ENCODE measurements at places on chromosomes 3 and 15. TPM values are rescaled to one million over a fixed set of nuclear protein-coding genes. Genes with fewer than 3 reads are reported as not detected.

Gene FGF12
- total RNA-seq: 2.3 TPM

Gene ASB7
- 7.6 TPM for total RNA-seq

Gene GNAT1
- not detected for total RNA-seq

Gene INSYN1
- 3.6 TPM for total RNA-seq

GRCh38 chr15:69194025-69194827 is 33.8 kb downstream of the GLCE start:
- no peak overlapping the region for H3K4me3 ChIP-seq
- peak overlapping the region; percentile 55 for H3K27ac ChIP-seq
- H3K27me3 ChIP-seq: no peaks in the 10 kb centered on the region
- H3K4me1 ChIP-seq: peaks cover 25% of the 10 kb centered on the region

DNA sequence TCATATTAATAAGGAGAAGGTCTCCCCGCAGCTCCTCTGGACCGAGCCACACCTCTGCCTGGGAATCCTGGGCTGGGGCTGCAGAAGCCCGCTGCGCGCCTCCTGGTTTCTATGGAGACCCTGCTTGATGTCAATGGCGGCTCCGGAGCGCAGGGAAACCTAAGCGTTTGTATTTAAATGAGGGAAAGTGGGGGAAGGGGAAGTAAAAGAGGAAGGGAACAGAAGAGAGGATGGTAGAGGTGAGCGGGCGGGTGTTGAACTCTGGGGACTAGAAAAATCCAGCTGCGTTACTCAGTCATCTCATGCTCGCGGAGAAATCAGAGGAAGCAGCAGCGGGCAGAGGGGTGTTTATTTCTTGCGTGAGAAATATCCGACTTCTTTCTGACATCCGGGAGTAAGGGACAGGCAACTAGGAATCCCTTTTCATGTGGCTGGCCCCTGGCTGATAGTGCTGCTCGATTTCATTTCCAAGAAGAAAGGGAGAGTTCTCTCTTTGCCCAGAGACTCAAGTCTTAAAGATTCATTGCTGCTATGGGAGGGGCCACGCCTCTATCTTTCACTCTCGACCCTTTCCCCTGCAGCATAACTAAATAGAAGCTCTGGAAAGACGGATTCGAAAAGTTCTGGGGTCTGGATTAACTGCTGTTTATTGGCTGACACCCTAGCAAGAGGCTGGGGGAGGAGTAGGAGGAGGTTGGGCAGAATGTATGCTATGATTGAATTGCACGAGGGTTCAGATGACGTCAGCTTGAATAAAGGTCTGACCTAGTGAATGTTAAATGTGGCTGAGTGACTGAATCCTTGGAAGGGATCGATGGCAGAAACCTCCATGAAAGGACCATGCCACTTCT is 110.5 kb upstream of the GAP43 start:
- peaks cover 15% of the 10 kb centered on the region for H3K4me1 ChIP-seq
- no peaks in the 10 kb centered on the region for H3K36me3 ChIP-seq
- peak overlapping the region; percentile 3 for H3K4me3 ChIP-seq
- H3K27ac ChIP-seq: no peak overlapping the region
- H3K27me3 ChIP-seq: no peaks in the 10 kb centered on the region

- no peak for DNase-seq
- H3K4me3 ChIP-seq: no peak overlapping the region
- H3K27me3 ChIP-seq: no peaks in the 10 kb centered on the region
- H3K36me3 ChIP-seq: no peaks in the 10 kb centered on the region
- no peak overlapping the region for H3K27ac ChIP-seq
Observed at GRCh38 chr3:71662056-71662455, 63.1 kb downstream of the EIF4E3 start.

DNA sequence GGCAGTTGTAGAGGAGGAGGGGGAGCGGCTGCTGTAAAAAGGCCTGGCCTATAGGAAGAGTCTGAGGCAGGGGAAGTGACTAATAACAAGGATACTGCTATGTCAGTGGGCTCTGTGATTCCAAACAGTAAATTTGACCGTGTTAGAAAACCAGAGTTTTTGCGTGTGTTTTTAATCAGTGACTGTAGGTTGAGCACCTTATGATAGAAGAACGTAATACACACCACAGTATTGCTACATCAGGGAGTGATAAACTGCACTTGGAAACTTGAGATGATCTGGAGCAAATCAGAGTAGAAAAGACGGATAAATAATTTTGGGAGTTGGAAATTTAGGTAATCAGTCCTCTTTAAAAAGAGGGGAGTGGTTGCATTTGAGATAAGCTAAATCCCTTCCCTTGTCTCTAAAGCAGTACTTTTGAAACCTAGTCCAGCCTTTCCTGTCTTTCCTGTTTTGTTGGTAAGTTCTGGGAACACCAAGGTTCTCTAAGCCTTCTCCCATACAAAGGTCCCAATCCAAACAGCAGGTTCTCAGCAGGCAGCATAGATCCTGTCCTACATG is 130.5 kb upstream of the NR2E3 start:
- no peaks in the 10 kb centered on the region for H3K4me1 ChIP-seq
- H3K27me3 ChIP-seq: no peaks in the 10 kb centered on the region
- H3K36me3 ChIP-seq: no peaks in the 10 kb centered on the region
- H3K4me3 ChIP-seq: no peak overlapping the region
- DNase-seq: no peak
- no peak overlapping the region for H3K27ac ChIP-seq

DNA sequence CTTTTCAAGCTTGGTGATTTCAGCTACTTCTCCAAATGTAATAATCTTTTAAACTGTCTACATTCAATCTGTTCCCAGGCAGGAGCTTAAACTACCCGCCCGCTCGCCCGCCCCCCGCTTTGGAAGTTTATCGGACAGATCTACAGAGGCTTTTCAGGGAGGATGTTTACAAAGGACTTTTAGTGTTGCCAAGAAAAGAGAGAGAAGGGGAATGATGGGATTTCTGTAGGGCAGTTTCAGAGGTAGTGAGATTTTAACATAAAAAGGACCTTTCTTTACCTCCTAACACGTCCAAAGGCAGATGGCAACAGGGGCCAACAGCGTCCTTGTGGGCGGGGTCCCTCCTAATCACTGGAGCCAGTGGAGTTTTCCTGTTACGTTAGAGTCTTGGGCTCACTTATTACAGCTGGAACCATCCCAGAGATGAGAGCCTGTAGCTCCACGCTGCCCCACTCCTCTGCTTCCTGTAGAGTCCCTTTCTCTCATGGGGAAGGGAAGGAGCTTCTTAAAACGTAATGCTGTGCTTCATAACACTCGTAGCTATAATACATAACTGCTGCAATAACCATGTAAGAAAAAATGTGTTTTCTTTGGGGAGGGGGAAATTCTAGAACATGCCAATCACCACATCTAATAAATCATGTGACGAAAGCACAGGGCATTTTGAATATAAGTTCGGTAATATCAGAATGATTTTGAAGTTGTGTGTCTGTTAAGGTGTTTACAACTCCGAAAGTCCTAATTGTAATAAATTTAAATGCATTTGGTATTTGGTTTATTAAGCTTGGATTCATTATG is 30.9 kb downstream of the HES1 start:
- no peak for DNase-seq
- H3K4me3 ChIP-seq: no peak overlapping the region
- H3K27me3 ChIP-seq: no peaks in the 10 kb centered on the region
- no peaks in the 10 kb centered on the region for H3K36me3 ChIP-seq
- H3K27ac ChIP-seq: peak overlapping the region; percentile 4

- no peak overlapping the region for H3K4me3 ChIP-seq
- DNase-seq: no peak
- H3K36me3 ChIP-seq: no peaks in the 10 kb centered on the region
- H3K27me3 ChIP-seq: no peaks in the 10 kb centered on the region
- no peak overlapping the region for H3K27ac ChIP-seq
- H3K4me1 ChIP-seq: peaks cover 83% of the 10 kb centered on the region
Observed at GRCh38 chr3:66465587-66465986, 35.2 kb downstream of the LRIG1 start.

GRCh38 chr3:181103605-181104004 is 114.1 kb upstream of the DNAJC19 start:
- H3K4me1 ChIP-seq: no peaks in the 10 kb centered on the region
- no peak for DNase-seq
- no peak overlapping the region for H3K4me3 ChIP-seq

DNA sequence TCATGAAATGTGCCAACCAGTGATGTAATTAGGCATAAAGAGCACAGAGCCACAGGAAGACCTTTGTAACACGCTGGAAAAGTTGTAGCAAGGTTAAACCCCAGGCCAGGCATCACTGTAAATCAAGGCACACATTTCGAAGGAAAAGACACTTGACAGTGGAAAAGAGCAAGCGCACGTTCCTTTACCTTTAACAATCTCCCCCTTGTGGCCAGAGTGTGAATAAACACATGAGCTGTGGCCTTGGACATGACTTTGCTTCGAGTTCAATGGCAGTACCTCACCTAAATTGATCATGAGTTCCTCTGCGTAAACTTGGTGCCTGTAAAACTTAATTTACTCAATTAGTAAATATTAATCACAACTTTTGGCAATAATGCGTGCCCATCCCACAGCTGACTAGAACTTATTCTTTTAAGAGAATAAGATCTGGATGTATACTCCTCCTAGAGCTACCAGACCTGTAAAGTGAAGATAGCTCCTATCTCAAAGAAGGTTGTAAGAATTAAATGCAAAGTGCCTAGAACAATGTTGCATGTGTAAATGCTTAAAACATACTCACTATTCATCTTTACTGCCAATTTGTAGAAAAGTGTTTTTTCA is 757.0 kb upstream of the NECTIN3 start:
- no peaks in the 10 kb centered on the region for H3K27me3 ChIP-seq
- DNase-seq: peak; percentile 58
- no peaks in the 10 kb centered on the region for H3K4me1 ChIP-seq
- H3K27ac ChIP-seq: no peak overlapping the region

GRCh38 chr3:189572249-189572648 is 58.9 kb upstream of the TP63 start:
- no peaks in the 10 kb centered on the region for H3K27me3 ChIP-seq
- H3K27ac ChIP-seq: no peak overlapping the region
- DNase-seq: no peak
- H3K36me3 ChIP-seq: no peaks in the 10 kb centered on the region
- H3K4me1 ChIP-seq: no peaks in the 10 kb centered on the region

DNA sequence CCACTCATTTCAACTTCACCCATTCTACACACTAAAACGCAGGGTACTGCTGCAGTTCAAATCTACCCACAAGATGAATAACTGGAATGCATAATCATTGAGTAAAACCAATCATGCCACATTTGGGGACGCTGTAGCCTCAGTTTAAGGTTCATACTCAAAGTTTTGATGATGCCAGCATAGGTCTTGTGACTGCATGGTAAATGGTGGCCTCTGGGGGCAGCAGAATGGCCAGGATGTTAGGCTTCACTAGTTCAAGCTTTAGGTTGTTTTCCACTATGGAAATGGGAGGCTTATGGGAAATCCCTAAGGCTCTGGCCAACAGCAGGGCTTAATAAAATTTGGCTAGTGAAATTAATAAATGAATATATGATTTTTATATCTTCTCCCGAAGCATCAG is 104.3 kb upstream of the TSC22D2 start:
- no peak overlapping the region for H3K27ac ChIP-seq
- peaks cover 4% of the 10 kb centered on the region for H3K4me1 ChIP-seq
- H3K4me3 ChIP-seq: no peak overlapping the region
- H3K27me3 ChIP-seq: no peaks in the 10 kb centered on the region
- H3K36me3 ChIP-seq: no peaks in the 10 kb centered on the region
- DNase-seq: peak; percentile 73

- H3K27ac ChIP-seq: no peak overlapping the region
- no peaks in the 10 kb centered on the region for H3K27me3 ChIP-seq
- H3K4me3 ChIP-seq: no peak overlapping the region
- H3K36me3 ChIP-seq: no peaks in the 10 kb centered on the region
- DNase-seq: no peak
Observed at GRCh38 chr3:44969828-44970179, 6.2 kb downstream of the ZDHHC3 start.

GRCh38 chr3:182567700-182568099 is 225.6 kb upstream of the ATP11B start:
- no peaks in the 10 kb centered on the region for H3K36me3 ChIP-seq
- H3K4me3 ChIP-seq: no peak overlapping the region
- H3K27ac ChIP-seq: no peak overlapping the region

DNA sequence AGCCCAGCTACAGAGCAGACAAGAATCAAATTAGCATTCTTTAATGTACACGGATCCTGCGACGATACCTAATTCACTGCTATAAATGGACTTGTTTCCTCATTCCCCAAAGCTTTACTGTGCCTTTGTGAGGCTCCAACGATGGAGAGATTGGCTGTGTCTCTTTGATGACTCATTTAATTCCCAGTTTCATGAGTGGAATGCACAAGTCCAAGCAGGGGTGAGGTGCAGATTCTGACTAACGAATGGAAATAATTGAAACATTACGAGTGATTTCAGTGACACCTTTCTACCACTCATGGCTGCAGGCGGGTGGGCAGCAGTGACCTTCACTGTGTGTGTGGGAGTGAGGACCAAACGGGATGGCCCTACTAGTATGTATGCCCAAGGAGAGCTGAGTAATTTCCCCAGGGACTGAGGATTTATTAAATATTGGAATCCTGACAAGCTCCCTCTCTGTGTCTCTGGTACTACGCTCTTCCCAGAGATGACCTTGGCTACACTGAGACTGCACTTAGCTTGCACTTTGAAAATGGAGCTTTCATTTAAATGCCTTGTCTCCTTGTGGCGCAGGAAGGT is 156.7 kb downstream of the CACNA2D3 start:
- DNase-seq: no peak
- no peaks in the 10 kb centered on the region for H3K36me3 ChIP-seq
- no peak overlapping the region for H3K27ac ChIP-seq
- no peaks in the 10 kb centered on the region for H3K4me1 ChIP-seq

DNA sequence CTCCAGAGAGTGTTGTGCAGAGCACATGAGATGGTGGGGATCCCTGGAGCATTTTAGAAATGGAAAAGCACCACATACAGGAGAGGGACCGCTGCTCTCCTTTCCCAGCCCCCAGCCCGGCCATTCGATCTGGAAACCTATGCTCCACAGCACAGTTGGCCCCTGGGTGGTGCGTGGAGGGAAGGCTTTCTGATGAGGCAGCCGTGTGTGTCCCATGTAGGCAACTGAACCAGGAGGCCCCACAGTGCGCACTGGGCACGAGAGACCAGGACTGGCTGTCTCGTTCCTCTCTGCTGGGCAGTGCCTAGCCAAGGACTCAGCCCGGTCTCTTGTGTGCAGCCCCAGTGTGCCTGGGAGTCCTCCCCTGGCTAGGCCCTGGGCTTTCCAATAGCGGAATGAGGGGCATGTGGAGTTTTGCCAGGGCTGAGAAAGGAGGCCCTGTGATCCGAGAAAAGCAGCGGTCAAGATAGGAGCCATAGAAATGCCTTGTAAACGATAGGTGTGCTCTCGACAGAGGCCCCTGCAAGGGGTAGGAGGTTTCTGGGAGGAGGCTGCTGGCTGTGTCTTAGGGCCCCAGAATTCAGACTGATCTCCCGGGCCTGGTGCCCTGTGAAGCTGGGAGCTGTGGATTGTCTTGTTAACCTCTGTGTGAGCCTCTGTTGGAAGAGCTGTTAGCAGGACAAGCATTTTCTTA is 39.0 kb downstream of the CHDH start:
- H3K27ac ChIP-seq: peak overlapping the region; percentile 81
- no peaks in the 10 kb centered on the region for H3K36me3 ChIP-seq
- H3K4me3 ChIP-seq: no peak overlapping the region
- DNase-seq: no peak

DNA sequence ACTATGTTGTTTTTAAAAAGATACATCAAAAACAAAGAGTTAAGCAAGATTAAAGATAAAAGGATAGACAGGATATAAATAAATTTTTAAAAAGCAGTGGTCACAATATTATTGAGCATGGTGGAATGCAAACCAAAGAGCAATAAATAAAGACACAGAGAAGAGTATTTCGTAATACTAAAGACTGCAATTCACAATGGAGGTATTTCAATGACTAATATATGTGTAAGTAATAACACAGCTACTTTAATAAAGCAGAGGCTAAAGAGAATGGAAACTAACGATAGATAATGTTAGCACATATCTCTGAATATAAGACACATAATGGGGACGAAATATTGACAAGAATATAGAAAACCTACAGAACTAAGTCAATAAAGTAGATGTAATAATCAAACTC is 219.6 kb downstream of the WDR72 start:
- H3K4me3 ChIP-seq: no peak overlapping the region
- H3K27me3 ChIP-seq: no peaks in the 10 kb centered on the region
- no peak overlapping the region for H3K27ac ChIP-seq
